Activated T-cell treated with anti-CD3 and anti-CD28 coated beads for 48 hours (primary cell): ENCODE measurements at places on chromosomes 7 and 10.

- no peak for DNase-seq
Observed at GRCh38 chr10:95896071-95896850, 11.5 kb upstream of the CC2D2B start.

- peak; percentile 36 for DNase-seq
Observed at GRCh38 chr7:77331938-77332695, 84.0 kb downstream of the GSAP start.

DNA sequence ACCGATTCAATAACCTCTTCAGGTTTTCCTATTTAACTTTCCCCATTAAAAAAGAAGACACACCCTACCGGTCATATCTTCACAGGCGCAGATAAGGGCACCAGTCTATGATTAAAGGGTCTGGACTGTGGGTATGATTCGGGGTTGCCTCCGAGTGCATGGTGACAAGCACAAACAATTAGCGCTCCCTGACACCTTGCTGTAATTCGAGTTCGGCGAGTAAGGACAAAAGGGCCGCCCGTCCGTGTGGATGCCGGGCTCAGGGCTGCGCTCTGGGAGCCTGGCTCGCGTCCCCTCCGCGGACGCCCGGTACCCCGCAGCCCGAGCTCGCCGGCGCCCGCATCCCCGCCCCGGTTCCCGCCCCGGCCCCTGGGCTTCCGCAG lies 111.9 kb upstream of the RHEB start:
- no peak for DNase-seq

GRCh38 chr10:124683814-124684213 lies 60.4 kb downstream of the FAM53B start:
- DNase-seq = no peak

DNA sequence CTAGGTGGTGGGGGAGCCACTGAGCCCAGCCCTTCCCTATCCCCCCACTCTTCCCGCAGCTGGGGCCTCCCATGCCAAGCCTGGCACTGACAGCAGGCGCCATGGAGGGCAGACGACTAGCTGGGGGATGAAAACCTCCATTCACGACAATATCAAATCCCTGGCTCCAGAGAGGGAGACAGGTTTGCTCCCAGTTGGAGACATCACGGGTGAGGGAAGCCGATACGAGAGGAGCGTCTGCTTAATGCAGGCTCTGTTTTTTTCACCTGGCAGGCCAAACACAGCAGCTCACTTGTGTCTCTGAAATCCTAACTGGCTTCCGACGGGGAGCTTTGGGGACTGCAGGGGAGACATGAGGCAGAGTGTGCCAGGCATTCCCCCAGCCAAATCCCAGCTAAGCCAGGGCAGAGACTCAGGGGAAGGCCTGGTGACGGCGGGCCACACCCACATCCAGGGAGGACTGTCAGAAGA lies 307.4 kb upstream of the ZMIZ1 start:
- no peak for DNase-seq

GRCh38 chr10:76695069-76695468 lies 942.5 kb downstream of the KCNMA1 start:
- DNase-seq = no peak

- DNase-seq = no peak
Observed at GRCh38 chr10:110824152-110824441, 47.6 kb upstream of the PDCD4 start.

GRCh38 chr7:24505968-24506367 lies 67.3 kb upstream of the PALS2 start:
- DNase-seq = no peak

DNA sequence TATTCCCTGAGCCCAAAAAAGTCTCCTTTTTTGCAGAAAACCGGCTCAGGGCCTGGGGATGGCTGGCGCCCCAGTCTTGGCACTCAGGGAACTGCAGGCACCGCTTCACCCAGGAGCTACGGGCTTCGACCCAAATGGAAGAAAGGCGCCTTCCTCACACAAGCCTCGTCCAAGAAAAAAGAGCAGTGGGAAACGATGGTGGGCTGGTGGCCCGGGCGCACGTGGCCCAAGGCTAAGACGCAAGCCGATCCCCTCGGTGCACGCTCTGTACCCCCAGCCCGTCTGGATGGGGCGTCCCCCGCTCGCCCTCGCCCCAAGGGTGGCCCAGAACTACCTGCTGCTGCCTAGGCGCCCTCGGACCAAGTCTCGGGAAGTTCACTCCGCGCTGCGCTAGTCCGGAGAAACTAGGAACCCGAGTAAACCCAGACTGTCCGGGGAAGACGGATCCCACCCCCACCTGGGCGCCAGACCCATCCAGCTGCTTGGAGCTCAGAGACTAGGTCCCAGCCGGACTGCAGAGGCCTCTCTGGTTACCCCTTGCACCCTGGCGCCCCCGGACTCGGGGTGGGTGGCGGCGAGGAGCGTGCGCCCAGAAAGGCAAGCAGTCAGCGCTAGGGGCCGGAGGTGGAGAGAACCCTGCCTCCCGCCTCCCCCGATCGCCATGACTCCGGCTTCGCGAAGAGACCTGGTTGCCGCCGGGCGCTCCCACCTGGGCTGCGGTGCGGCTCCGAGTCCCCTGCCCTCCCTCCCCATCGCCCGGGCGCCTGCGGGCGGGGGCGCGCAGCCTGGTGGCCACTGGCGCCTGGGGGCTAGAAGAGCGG lies 76.4 kb downstream of the CALN1 start:
- DNase-seq = no peak

DNA sequence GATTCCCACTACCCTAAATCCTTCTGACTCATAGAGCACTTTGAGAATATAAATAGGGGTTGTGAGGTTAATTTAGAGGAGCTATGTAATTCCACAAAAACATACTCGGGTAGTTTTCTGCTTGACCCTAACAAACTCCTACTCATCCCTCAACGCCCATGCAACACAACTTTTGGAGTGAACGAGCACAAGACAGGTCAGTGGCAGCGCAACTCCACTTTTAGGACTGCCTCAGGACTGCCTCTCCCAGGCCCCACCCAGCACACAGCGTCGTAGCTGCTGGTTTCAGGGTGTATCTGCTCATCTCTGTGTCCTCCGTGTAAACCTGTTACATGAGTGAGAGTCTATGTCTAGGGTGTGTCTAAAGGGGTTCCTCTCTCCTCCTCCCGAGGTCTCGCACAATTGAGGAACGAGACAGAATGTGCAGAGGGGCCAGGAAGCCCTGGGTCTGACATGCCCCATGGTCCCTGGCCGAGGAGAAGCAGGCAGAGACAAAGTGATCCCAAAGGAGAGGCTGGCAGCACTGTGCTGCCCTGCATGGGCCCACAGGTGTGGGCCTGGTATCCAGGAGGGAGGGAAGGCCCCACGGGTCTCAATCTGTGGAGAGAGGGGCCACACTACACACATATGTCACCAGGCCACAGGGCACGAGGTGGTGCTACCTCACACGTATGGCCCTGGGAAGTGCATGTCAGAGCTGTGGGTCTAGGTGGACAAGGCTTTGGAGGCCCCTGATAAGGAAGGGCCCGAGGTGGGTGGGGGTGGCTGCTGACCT lies 45.5 kb downstream of the CAMK2B start:
- DNase-seq = no peak

DNA sequence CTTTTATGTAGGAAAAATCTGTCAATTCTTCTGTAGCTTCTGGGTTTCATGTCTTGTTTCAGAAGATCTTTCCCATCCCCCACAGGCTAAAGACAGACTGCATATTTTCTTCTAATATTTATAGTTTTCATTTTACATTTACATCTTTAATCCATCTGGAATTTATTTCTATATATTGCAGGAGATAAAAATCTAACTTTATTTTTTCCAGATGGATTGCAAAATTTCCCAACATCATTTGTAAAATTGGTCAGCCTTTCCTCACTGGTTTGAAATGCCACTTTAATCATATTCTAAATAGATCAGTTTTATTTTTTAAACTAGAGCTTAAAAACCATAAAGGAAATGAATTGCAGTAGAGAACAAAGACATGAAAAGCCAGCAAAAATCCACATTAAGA lies 46.9 kb downstream of the TMEM26 start:
- DNase-seq = no peak

DNA sequence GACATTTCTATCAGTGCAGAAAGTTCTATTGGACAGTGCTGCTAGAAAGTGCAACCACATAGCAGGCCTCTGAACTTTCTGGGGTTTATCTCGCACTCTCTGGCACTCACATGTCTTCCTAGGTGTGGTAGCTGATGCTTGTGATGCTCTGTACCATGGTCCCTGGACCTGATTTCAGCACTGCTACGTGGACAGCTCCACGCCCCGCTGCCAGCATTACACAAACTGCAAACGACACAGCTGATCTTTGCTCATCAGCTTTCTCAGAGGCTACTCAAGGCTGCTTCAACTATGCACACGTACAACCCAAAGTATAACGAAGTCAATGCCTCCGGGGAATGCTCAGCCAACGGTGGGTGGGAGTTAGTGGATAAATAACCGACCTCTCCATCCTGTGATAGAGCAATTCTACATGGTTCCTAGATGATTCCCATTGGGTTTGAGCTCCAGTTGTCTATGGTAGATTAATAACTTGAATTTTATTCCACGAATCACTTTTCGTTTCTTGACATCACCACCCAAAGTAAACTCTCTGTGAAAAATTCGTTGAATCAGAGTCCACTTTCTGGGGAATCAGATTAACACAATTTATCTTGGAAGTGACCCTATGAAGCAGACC lies 302.5 kb downstream of the ACTR3B start:
- no peak for DNase-seq

GRCh38 chr10:130749911-130750310 lies 561.6 kb downstream of the TCERG1L start:
- DNase-seq = no peak

DNA sequence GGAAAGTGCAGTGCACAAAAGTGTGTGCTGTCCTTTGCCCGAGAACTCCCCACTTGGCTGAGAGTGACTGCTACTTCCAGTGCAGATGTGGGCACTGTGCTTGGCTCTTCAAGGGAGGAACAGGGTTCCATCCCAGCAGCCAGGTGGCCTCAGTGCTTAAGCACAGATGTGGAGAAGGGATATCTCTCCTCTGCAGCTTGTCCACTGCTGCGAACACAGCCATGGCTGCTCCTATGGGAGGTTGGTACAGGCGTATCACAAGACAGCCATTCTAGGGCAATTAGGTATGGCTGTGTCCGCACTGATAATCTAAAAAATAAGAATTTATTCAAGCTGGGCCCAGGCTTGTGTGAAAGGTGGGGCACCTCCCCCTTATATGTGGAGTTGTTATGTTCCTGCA lies 66.6 kb downstream of the GLCCI1 start:
- no peak for DNase-seq

DNA sequence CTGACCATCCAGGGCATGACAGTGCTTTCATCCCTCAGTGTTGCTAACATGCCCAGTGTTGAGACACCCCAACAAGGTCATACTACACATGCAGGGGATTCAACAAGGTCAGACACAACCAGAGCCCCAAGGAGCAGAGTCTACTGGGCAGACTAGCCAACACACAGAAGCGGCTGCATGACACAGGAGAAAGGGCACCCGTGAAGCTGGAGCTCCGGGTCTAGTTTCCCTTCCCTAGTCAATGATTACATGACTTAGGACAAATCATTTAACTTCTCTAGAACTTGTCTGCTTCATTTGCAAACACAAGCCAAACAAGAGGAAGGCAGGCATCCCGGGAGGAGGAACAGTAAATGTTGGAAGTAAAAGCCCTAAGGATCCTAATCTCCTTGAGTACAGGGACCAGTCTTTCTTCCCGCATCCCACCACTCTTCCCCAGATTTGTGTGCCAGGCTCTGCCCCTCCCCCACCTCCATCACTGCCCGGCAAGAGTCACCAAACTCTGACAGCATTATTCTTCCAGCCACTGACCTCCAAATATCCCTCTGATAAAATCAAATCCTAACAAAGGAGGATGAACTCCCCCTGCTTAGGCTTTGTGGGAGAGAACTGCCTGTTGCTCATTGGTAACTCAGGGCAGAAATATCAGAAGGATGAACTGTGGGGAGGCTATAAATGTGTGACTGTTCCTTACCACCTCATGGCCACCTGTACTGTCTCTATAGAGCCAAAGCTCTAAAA lies 104.3 kb downstream of the KCNMA1 start:
- no peak for DNase-seq

DNA sequence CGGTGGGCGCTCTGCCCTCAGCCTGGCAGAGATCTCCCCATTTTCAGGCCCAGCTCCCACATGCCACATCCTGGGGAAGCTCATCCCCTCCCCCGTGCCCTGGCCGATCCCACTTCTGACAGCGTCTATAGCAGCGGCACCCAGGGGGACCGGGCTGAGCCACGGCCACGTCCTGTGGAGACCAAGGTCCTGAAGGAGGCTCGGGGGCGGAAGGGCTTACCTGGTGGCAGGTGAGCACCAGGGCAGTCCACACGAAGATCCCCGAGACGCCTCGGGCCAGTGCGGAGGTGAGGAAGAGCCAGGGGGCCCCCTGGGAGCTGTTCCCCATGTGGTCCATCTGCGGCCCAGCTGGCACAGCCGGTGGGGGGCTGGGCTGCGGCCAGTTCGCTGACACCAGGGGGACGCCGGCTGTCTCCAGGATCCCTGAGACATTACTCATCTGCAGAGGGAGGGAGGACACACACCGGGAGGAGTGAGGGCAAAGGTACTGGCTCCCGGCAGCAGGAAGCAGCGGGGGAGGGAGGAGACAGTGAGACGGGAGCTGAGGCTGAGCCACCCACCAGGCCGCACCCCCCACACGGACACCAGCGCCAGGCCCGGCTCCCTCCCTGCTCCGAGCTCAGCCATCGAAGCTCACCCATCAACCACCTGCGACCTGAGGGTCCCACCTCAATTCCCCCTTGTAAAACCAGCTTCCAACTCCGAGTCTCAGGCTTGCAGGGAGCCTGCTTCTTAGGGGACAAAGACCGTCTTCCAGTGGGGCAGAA lies 776 bp downstream of the TMEM184A start:
- DNase-seq = no peak

GRCh38 chr7:135169141-135169963 lies 1.2 kb downstream of the CYREN start:
- peak; percentile 67 for DNase-seq

DNA sequence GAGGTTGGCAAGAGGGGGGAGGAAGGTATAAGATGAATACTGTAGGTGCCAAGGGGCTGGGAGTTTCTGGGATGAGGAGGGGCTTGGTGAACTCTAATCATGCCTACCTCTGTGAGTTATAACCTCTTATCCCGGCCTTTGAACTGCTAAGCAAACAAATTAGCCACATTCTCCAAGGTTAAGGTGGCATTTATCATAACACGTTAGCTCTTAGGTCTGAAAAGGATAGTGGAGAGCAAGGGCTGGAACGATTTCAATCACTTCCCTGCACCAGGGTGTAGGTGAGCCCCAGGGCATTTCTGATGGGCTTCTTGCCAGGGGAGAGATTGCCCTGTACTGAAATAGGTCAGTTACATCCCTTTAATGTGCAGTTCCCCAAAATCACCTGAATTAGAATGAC lies 28.6 kb upstream of the DMBT1 start:
- no peak for DNase-seq

GRCh38 chr7:37916017-37916672 lies 472 bp downstream of the SFRP4 start:
- DNase-seq = no peak

GRCh38 chr10:44051584-44052385 lies 333.1 kb downstream of the CXCL12 start:
- no peak for DNase-seq

GRCh38 chr7:149085866-149086265 lies 4.7 kb downstream of the ZNF786 start:
- no peak for DNase-seq

DNA sequence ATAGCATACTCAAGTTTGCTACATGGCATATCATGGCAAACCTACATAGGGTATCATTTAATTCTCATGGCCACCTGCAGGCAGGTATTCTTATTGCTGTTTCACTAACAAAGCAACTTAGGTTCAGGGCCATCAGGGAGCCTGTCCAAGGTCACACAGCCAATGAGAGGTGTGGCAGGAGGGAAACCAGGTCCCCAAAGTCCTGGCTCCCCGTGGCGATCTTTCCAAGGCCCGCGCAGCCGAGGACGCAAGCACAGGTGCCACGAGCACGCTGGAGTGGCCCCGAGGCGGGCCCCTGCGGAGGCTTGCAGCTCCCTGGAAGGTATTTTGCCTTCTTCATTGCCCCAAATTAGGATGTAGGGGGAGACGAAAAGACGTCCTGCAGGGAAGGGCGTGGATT lies 20.8 kb downstream of the PRKAG2 start:
- DNase-seq = no peak
